Caki2 (cell line): ENCODE measurements at places on chromosomes 11 and 22. TPM values are rescaled to one million over a fixed set of nuclear protein-coding genes. Genes with fewer than 3 reads are reported as not detected.

FBLN1 gene
- total RNA-seq, result 67.6 and 85.4 TPM in 2 replicates

RAB30 gene
- total RNA-seq, result 3.2 and 5.6 TPM in 2 replicates

ACTN3 gene
- total RNA-seq, result not detected in 2 replicates

TMEM191C gene
- total RNA-seq, result 0.30 TPM in 1 of 2 replicates, not detected in the other

TH gene
- not detected in 2 replicates for total RNA-seq

RIN1 gene
- total RNA-seq, result 24.5 and 28.4 TPM in 2 replicates

KRTAP5-8 gene
- not detected in 2 replicates for total RNA-seq

RBMXL2 gene
- not detected in 2 replicates for total RNA-seq

TTC36 gene
- total RNA-seq, result not detected in 2 replicates

RASSF10 gene
- total RNA-seq, result 36.0 and 37.3 TPM in 2 replicates

CARS1 gene
- total RNA-seq, result 18.8 and 19.9 TPM in 2 replicates

GP1BB gene
- 11.2 and 12.3 TPM in 2 replicates for total RNA-seq

DMC1 gene
- total RNA-seq, result 2.5 and 19.8 TPM in 2 replicates

UPB1 gene
- 0.41 TPM in 1 of 2 replicates, not detected in the other for total RNA-seq

OR2D2 gene
- total RNA-seq, result not detected in 2 replicates

SEPTIN3 gene
- total RNA-seq, result 1.7 and 2.8 TPM in 2 replicates

CWF19L2 gene
- 5.0 and 5.9 TPM in 2 replicates for total RNA-seq

CALCA gene
- total RNA-seq, result not detected in 2 replicates

OR8D4 gene
- not detected in 2 replicates for total RNA-seq

PARVG gene
- total RNA-seq, result not detected in 2 replicates

MLC1 gene
- not detected in 2 replicates for total RNA-seq

ABCC8 gene
- total RNA-seq, result not detected in 2 replicates

OR51B2 gene
- not detected in 2 replicates for total RNA-seq

CHRDL2 gene
- not detected in 2 replicates for total RNA-seq

SPINDOC gene
- total RNA-seq, result 22.5 and 29.0 TPM in 2 replicates
